ENCODE measurements at places on chromosomes 4 and X. TPM values are rescaled to one million over a fixed set of nuclear protein-coding genes. Genes with fewer than 3 reads are reported as not detected.

FAM236A gene
- total RNA-seq: not detected

TENT5D gene
- total RNA-seq: not detected

FGD1 gene
- 5.8 TPM for total RNA-seq

MAGEE1 gene
- total RNA-seq: 2.2 TPM

TECRL gene
- not detected for total RNA-seq

GRCh38 chr4:152591396-152591795, 55.5 kb upstream of the FBXW7 start:
- DNase-seq: no peak

GRCh38 chrX:131277543-131278136, 11.5 kb downstream of the IGSF1 start:
- DNase-seq: no peak

DNA sequence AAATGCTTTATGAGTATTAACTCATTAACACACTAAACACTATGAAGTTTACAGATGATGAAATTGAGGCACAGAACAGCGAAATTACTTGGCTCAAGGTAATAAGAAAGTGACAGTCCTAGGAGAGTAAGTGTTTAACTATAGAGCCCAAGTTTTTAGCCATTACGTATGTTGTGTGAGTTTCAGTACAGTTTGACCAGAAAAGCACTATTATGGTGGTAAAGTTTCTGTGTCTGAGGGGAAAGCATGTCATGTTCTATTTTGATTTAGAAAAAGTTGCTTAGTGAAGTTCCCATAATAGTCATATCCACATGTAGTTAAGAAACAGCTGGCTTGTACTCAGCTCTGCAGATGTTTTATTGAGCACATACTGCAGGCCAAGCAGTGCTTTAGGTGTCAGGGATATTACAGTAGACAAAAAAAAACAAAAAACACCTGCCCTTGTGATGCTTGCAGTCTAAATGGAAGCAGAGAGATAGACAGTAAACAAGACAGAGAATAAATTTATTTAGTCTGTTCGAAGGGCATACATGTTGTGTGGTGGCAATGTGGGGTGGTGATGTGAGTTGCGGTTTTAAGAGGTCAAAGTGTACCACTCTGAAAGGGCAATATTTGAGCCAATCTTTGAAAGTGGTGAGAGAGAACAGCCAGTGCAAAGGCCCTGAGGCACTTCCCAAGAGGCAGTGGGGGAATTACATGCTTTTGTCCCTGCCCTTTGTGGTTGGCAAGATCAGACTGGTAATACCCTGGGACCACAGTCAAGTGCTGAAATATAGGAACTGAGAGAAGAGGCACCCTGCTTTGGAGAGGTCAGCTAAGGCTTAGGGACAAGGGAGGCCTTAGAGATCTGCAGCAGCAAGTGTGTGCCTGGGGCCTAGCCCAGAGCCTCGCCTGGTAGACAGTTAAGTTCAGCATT, 6.2 kb downstream of the TMEM131L start:
- no peak for DNase-seq

- DNase-seq: no peak
These were observed 4.6 kb downstream of the NKX6-1 start for GRCh38 chr4:84494531-84494930.

GRCh38 chr4:156505341-156505955, 466.2 kb downstream of the PDGFC start:
- no peak for DNase-seq

GRCh38 chr4:77903186-77903585, 40.6 kb downstream of the MRPL1 start:
- DNase-seq: no peak

DNA sequence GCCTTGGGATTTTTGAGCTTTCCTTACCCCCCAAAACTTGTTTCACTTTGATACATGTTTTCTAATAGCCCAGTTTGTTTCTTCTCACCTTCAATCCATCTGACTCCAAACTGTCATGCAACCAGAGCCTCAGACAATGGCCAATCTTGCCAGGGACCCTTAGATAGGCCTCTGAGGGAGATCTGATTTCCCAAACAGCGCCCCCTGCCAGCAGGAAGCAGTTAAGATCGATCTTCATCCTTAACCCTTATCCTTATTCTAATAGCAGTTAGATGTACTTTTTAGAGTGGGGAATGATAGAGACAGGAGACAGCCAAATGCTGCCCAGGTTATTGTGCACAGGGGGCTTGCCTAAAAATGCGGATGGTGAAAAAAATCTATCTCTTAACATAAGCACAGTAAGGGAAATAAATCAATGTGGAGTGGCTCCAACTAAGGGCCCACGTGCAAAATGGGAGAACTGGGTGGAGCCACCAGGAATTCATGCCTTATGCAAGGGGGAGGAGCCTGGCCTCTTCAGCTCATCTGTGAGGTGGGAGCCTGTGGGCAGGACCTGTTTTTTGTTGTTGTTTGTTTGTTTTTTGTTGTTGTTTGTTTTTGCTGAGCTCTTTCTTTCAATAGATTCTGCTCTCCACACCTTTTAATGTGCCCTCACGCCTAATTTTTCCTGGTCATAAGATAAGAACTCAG, 833.6 kb upstream of the AGA start:
- no peak for DNase-seq

GRCh38 chr4:174554231-174554728, 32.0 kb upstream of the HPGD start:
- no peak for DNase-seq

- DNase-seq: no peak
These were observed 299.1 kb upstream of the BMP3 start for GRCh38 chr4:80731436-80731835.

DNA sequence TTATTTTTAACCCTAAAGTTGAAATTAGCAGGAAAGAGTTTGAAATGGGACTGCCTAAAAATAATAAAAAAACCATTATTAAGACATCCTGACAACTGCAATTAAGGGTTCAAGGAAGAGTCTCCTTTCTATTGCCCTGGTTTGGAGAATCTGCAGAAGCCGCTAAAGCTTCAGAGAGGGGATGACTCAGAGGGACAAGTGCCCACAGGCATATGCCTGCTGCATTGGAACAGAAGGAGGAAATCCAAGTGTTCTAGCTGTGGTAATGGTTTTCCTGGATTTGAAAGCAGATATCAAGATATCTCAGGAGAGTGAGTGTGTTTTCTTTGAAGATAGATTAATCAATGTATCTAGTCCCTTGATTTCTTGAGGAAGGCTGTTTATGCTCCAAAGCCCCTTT, 235.1 kb upstream of the TAPT1 start:
- DNase-seq: no peak

- DNase-seq: no peak
These were observed 23.3 kb downstream of the GSPT2 start for GRCh38 chrX:51766546-51766945.

Measured in HCT116 (cell line).